ENCODE measurements at places on chromosomes 3 and 15.

- no peak for DNase-seq
These were observed 5.8 kb downstream of the CCR9 start for GRCh38 chr3:45892161-45892560.

DNA sequence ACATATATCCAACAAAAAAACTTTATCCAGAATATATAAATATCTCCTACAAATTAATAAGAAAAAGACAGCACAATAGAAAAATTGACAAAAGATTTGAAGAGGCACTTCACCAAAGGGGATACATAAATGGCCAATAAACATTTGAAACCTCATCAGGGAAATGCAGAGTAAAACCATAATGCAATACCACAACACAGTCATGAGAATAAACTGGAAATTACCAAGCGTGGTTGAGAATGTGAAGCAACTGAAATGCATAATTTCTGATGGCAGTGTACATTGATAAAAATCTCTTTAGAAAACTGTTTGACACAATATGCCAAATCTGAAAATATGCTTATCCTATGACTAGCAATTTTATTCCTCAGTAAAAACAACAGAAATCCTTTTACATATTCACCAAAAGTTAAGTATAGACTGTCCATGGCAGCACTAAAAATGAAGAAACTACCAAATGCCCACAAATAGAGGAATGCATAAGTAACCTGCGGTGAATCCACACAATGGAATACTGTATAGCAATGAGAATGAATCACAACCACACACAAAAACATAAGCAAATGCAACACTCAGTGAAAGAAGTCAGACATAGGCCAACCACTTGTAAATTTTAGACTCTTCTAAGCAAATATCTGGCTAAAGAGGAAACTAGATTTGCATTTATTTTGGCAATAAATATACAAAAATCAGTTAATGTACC, 7.9 kb downstream of the LYZL4 start:
- no peak for DNase-seq

DNA sequence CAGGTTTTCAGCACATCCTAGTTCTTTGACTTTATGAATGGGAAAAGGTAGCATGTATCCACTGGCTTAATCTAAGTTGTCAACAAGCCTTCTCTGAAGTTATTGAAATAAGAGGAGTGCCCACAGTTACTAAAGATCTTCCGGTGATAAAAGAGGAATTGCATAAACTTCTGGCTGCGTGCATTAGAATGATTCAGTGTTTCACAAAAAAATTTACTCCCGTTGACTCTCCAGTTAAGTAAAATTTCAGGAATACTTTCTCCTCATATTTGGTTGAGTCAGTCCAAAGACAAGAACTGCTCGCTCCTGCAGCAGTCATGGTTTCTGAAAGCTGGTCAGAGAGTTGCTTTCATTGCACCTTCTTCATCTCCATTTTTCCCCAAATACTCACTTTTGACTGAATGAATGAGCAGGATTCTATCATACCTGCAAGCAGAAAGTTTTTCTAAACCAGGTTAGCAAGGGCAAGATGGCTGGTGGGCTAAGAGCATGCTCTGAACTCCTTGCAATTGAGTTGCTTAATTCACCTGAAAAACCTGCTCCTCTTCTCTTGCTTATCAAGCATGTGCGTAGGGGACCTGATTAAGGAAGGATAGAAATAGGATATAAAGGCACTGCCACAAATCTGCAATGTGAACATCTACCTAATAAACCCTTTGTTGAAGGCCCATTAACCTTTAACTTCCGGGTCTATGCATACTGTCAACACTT, 64.2 kb upstream of the TIMP4 start:
- no peak for DNase-seq

DNA sequence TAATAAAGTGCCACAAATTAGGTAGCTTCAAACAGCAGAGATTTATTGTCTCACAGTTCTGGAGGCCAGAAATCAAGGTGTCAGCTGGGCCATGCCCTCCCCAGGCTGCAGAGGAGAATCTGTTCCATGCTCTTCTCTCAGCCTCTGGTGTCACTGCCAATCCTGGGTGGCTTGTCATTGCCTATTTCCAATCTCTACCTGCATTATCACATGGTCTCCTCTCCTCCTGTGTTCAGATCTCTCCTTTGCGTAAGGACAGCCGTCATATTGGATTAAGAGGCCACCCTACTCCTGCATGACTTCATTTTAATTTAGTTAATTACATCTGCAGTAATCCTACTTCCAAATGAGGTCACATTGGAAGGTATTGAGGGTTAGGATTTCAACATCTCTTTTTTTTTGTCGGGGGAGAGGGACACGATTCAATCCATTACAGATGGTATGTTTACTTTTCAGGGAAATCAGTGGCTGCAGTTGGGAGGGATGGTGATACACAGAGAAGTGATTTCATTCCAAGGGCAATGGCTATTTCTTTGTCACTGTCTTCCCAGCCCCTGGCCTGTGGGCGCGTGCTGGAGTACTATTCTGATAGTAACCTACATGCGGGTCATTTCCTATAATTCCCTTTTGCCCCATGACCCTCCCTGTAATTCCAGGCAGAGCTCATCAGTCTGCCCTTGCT, 169.4 kb downstream of the MINAR1 start:
- DNase-seq: no peak

DNA sequence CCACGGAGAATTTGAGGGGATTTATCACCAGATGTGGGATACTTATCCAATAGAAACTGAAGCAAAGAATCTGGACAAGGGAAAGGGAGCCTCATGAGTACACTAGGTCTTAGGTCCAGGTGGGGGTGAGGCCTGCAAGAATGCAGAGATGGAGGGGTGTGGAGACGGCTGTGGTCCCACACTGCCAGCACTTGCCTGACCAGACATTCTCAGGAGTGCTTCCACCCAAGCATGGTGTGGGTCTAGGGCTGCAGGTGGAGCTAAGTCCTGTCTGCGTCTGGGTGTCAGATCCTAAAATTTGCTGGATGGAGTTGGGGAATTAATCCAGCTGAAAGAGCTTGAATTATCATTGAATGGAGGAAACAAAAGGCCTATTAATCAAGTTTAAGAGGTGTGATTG, 14.4 kb downstream of the PML start:
- no peak for DNase-seq

GRCh38 chr3:174156200-174156599, 702.9 kb upstream of the NAALADL2 start:
- no peak for DNase-seq

GRCh38 chr3:30308131-30308530, 298.3 kb upstream of the TGFBR2 start:
- no peak for DNase-seq
